ENCODE measurements at places on chromosomes 5 and 9.

GRCh38 chr5:153959134-153959957 is 79.4 kb downstream of the FAM114A2 start:
- DNase-seq = no peak

DNA sequence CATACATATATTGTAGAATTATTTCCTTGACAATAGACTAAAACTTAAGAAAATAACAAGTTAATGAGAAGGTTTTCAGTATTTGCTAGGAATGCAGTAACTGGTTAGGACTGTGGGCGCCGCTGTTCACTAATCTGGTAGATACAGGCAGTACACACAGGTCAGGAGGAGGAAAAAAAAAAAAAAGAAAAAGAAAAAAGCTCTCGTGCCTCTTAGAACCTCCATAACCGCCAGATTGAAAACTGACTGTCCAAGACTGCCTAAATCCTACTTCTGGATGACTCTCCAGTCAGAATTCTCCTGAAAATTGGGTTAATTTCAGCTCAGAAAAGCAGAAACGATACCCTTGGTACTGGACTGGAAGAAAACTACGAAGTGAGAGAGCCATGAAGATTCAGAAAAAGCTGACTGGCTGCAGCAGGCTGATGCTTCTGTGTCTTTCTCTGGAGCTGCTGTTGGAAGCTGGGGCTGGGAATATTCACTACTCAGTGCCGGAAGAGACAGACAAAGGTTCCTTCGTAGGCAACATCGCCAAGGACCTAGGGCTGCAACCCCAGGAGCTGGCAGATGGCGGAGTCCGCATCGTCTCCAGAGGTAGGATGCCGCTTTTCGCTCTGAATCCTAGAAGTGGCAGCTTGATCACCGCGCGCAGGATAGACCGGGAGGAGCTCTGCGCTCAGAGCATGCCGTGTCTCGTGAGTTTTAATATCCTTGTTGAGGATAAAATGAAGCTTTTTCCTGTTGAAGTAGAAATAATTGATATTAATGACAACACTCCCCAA is at the start of gene PCDHGA1:
Gene PCDHGA1 (plus strand): TSS at position 216 of the 782 bp plus-strand sequence.
- peak; percentile 9 for DNase-seq

- no peak for DNase-seq
Measured at GRCh38 chr9:124496075-124496449, 11.1 kb downstream of the NR5A1 start.

DNA sequence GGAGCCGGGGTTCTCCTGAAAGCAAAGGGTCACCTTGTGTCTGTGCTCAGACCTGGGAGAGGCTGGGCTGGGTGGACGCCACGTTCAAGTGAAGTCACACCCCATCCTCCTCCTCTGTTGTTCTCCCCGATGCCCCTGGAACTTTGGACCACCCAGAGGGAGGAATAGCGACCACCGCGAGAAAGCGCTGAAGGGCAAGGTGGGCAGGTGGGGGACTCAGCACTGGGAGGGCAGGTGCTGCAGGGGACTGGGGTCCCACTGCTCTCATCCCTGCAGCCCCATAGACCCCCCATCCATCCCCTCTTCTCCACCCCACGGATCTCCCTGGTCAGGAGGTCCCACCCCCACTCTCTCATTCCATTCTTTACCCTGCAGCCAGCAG is 48.8 kb upstream of the COL5A1 start:
- no peak for DNase-seq

DNA sequence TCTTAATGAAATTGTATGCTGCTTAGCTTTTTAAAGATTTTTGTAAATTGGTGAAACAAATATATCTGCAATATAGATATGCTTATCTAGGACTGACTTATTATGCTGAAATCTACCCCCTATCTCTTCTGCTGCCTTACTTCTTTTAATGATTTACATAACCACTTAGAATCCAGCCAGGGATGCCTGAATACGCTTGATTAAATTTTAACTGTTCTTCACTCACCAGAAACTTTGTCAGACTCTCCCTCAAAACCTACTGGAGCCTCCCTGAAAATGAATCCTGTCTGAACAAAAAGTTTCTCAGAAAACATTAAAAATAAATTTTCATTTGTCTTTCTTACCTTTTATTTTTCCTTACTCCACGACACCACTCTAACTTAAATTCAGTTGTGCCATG is 111.7 kb downstream of the ST8SIA4 start:
- DNase-seq = no peak

DNA sequence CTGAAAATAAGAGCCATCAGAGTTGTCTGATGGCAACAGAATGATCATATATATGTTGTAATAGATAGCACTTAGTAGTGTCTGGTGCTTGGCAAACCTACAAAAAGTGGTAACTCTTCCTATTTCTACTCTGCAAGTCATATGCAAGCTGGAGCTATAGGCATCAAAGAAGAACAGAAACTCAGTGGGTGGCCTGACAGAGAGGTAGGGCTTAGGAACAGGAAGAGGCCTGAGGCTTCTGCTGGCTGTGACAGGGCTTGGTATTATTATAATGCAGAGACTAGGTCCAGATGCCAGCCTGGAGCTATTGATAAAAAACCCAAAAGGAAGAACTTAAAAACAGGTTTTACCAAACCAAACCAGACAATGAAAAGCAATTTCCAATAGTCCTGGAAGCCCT is 4.4 kb upstream of the DIAPH1 start:
- peak; percentile 41 for DNase-seq

GRCh38 chr5:135887881-135888614 is 7.6 kb downstream of the IL9 start:
- no peak for DNase-seq

DNA sequence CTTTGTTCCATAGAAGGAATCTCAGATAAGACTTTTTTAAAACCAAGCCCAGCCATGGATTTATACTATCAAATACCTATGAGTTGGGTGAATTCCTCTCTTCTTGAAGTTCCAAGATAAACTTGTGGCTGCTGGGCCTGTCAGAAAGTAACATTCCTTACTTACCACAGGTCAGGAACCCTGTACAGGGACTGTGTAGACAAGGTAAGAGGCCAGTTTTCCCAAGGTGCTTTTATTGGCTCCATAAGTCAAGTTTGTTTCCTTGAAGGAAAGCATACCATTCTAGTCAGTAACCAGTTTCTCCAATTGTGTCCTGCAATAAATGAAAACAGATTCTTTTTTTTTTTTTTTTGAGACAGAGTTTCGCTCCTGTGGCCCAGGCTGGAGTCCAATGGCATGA is 8.8 kb upstream of the CLTB start:
- DNase-seq = no peak

DNA sequence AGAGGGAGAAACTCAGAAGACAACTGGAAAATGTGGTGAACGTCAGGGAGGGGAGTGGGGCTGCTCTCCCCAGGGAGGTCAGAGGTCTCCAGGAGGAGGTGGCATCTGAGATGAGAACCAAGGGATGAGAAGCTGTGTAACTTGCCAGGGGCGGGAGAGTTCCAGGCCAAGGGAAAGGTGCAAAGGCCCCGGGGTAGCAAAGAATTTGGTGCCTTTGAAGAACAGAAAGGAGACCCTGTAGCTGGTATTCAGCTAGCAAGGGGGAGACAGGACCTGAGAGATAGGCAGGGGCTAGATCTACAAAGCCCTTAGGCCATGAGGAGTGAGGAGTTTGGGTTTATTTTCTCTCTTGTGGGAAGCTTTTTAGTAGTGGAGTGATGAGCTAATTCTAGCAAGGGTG is 3.3 kb downstream of the DNM1 start:
- DNase-seq = no peak

- DNase-seq = no peak
Measured at GRCh38 chr5:72456391-72457074, 50.7 kb downstream of the ZNF366 start.

- DNase-seq = no peak
Measured at GRCh38 chr5:115963566-115963965, 1.3 kb downstream of the LVRN start.

- no peak for DNase-seq
Measured at GRCh38 chr9:130298662-130299279, 33.2 kb downstream of the HMCN2 start.

- DNase-seq = no peak
Measured at GRCh38 chr5:145971701-145972100, 35.3 kb downstream of the SH3RF2 start.

- no peak for DNase-seq
Measured at GRCh38 chr9:121368138-121368522, 1.9 kb downstream of the STOM start.

DNA sequence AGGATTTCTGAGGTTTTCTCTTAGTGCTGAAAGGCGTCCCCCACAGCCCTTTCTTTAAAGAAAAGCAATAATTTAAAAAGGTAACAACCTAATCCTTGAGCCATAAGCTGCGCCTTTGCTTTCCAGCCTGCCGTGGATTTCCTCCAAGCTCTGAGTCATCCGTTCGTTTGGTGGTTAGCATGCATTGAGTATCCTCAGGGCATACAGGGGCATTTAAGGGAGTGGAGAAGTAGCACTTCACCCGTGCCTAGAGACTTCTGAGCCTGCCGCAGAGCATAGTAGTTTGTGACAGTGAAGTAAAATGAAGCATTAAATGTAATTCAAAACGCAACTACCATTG is 892 bp upstream of the TNC start:
- no peak for DNase-seq

DNA sequence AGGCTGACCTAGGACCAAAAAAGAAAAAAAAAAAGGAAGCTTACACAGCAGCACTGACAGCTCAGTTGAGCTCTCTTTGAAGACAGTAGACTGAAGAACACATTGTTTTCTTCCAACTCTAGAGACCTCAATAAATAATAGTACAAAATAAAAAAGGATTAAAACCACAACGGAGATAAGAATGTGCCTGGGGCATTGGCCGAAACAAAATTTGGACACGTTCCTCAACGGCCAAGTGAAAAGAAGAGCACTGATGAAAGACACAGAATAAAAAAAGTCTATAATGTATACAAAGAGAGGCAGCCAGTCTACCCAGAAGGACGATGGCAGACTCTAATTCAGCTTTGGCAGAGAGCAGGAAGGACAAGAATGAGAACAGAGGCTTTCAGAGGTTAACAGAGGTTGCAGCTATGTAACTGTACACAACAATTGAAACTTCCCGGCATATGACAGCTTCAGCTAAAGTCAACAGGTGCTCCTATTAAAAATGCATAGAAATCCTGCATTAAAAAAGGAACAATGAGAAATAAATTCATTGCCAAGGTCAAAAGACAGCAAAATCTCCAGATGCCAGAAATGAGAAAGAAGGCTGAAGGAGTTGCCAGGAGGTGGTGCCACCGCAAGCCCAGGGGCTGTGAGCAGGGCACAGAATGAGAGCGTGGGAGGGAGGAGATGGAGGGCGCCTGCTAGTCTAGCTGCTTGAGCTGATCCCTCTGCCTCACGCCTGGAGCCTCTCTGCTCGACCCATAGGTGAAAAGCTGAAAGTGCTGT is 113.9 kb downstream of the DCP2 start:
- peak; percentile 4 for DNase-seq

- no peak for DNase-seq
Measured at GRCh38 chr9:100459963-100460362, 13.0 kb upstream of the TMEFF1 start.

GRCh38 chr5:147949711-147950573 is 43.6 kb upstream of the C5orf46 start:
- DNase-seq = peak; percentile 13

DNA sequence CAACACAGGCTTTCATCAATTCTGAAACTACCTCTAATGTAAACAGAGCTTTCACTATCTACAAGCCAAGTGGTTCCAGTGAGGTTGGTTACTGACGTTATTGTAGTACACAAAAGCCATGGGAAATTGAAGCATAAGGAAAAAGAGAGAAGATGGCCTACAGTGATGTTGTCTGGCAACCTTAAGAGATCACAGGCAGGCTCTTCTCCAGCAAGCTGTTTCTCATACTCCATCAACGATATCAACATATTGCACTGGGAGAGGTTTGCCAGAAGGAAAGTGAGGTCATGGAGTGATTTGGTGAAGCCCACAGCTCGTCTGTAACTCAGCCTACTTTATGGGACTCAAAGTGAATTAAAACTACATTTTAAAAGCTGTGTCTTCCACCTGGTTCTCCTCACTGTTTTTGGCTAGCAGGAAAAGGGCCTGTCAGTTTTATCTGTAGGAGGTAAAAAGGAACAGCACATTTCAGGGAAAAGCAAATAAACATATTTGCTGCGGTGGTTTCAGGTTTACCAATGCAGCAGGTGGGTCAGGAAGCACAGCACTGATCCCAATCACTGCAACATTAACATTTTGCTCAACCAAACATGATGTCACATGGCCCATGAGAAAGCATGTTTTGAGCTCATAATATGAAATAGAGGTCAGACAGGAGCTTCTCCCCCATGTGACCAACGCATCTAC is 72.9 kb downstream of the ARSB start:
- DNase-seq = no peak

GRCh38 chr5:97840643-97841042 is 657.6 kb upstream of the RIOK2 start:
- no peak for DNase-seq

- DNase-seq = no peak
Measured at GRCh38 chr9:78695519-78695918, 398.6 kb downstream of the PSAT1 start.

DNA sequence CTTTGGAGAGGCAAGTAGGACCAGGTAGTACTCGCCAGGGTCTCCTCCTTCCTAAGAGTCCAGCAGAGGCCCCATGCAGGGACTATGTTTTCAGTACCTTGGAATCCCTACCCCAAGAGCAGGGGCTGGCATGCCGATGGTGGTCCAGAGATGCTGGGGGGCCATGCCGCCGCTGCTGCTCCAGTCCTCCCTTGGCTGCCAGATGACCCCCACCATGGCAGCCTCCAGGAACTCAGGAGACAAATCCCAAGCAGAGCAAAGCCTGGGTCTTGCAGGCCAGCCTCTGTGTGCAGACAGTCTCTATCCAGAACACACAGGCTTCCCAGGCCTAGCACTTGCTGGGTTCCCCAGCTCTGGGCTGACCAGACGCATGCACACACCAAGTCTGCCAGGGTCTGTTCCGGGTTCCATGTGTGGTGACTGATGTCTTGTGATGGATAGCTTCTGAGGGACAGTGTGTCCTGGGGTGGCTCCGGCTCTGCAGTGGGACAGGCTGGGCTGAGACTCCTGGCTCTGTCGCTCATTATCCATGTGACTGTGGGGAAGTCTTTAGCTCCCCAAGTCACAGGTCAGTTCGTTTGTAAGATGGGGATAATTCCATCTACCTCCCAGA is 127.3 kb downstream of the CRB2 start:
- no peak for DNase-seq

- DNase-seq = no peak
Measured at GRCh38 chr9:134502809-134503211, 138.8 kb upstream of the COL5A1 start.

GRCh38 chr9:4106760-4107143 is 193.1 kb downstream of the GLIS3 start:
- no peak for DNase-seq

GRCh38 chr9:135480071-135480939 is 723 bp downstream of the PPP1R26 start:
- DNase-seq = no peak

DNA sequence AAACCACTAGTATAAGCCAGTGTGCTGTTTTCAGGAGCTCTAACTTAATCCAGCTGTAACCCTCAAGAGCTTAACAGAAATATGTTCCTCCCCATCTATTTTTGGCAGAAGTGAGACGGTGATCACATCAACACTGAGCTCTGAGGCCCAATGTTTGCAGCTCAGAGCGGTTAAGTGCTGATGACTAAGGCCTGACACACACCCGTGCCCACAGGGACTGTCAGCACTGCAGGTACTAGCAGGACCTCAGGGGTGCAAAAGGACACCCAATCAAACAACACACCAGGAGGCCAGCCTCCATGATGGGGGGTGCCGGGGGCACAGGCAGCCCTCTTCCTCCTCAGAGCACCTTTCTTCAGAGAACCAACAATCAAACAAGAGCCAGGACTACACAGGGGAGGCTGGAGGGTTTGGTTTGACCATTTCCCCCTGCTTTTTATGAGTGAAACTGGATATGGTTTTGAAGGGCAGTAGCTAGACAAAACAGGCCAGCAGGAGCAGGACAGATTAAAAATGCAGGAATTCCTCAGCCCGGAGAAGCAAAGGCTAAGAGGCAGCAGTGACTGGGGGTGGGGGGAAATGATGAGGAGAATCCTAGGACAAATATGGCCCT is 61.3 kb downstream of the RAPGEF1 start:
- peak; percentile 91 for DNase-seq

Data from activated CD4-positive, alpha-beta T cell treated with anti-CD3 and anti-CD28 coated beads, Interleukin-2, Interleukin-4, amounts not matched to agents 100 ng/mL and 50 ng/mL, durations not matched to agents 16 hours and 8 hours (primary cell).